Left lung (tissue), 14 donors: ENCODE measurements at places on chromosomes 6 and 20. TPM values are rescaled to one million over a fixed set of nuclear protein-coding genes. Genes with fewer than 3 reads are reported as not detected.

Gene HTR1B
- polyA plus RNA-seq = not detected

Gene MCHR2
- polyA plus RNA-seq = not detected

Gene ZC2HC1B
- not detected for polyA plus RNA-seq

Gene SPAG4
- polyA plus RNA-seq = 1.5 TPM

Gene SLC12A5
- 1.1 TPM for polyA plus RNA-seq

Gene MACROD2
- 8.5 TPM for polyA plus RNA-seq

Gene TRIM10
- polyA plus RNA-seq = 0.53 TPM

Gene TGM3
- polyA plus RNA-seq = 0.34 TPM

Gene SCUBE3
- 3.5 TPM for polyA plus RNA-seq

Gene CDH22
- 0.13 TPM for polyA plus RNA-seq

Gene SLC22A16
- polyA plus RNA-seq = not detected

Gene DACT2
- 44.8 TPM for polyA plus RNA-seq

Gene OVOL2
- 10.5 TPM for polyA plus RNA-seq

Gene MUCL3
- 0.10 TPM for polyA plus RNA-seq

Gene MDN1
- 41.8 TPM for polyA plus RNA-seq

Gene DTNBP1
- polyA plus RNA-seq = 16.8 TPM

Gene RPS6KA2
- 48.9 TPM for polyA plus RNA-seq

Gene ZSCAN23
- 25.0 TPM for polyA plus RNA-seq

Gene RIN2
- 36.5 TPM for polyA plus RNA-seq

Gene MYB
- polyA plus RNA-seq = 5.9 TPM

Gene TPD52L1
- 125 TPM for polyA plus RNA-seq

Gene DOP1A
- polyA plus RNA-seq = 42.1 TPM

Gene RNF39
- polyA plus RNA-seq = 1.6 TPM

Gene SIRPG
- polyA plus RNA-seq = 0.18 TPM
